Caco-2 (cell line): ENCODE measurements at places on chromosomes 1 and 21.

GRCh38 chr1:157721985-157722384 is 21.4 kb upstream of the FCRL3 start:
- no peak for DNase-seq

DNA sequence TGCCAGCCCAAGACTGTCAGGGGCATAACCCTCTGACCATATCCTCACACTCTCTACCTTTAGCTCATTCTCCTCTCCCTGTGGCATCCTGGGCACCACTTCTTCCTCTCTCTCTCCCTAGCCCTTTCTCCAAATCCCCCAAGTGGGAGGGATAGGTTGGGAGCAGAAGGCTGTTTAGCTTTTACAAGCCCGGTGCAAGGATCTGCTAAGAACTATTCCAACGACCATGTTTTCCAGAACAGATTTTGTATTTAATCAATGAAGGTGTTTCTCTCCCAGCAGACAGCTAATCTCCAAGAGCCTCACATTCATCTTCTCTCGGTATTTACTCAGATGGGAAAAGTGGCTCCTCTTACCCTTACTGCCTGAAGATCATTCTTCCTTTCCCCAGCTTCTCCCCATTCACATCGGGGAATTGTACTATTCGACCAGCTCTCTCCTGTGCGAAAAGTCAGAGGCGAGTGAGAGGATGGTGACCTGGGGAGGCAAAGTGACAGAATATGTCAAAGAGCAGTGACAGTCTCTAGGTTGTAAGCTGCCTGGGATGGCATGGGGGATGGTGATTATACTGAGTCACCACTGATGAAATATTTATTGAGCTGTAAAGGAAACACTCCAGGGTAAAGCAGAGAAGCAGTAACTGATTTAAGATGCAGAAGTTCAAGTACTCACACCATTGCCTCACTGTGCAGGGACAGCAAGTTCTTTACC is 47.0 kb upstream of the RBM15 start:
- DNase-seq: no peak

GRCh38 chr1:5690898-5691297 is 301.3 kb downstream of the NPHP4 start:
- no peak for DNase-seq

DNA sequence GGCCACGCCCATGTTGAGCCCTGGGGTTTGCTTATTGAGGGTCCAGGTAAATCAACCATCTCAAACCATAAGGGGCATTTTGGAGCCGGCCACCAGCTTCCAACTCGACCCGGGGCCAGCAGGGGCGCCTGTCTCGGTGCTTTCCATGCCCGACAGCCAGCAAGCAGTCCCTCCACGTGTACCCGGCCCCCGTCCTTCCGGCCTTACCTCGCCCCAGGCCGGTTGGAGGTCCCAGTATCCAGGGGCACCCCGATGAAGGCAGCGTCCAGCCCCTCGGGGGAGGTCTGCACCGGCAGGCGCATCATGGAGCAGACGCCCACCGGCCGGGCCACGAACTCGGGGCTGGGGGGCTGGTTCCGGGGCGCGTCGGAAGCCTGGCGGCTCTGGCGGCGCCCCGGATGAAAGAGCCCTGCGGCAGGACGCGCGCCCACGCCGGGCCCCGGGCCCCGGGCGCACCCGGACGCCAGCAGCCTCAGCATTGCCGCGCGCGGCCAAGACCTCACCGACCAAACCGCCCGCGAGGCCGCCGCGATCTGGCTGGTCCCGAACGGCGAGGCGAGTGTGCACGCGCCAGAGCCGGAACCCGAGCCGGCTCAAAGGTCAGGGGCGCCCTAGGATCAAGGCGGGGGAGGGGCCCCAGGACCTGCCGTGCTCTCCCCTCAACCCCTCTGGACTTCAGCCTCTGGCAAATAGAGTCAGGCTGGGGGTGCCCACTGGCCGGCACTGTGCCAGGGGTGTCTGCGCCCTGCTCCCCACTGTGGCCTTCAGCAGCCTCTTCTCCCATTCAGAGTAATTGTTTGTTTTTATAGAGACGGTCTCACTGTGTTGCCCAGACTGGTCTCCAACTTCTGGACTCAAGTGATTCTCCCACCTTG is at the start of gene AGMAT:
AGMAT (minus strand) TSS at position 563 of the 875 bp plus-strand sequence; CDS start at position 479, 84 bp downstream.
- DNase-seq: peak; percentile 81

- DNase-seq: no peak
Measured at GRCh38 chr1:168742386-168742785, 13.4 kb upstream of the DPT start.

- no peak for DNase-seq
Measured at GRCh38 chr1:180936110-180937011, 23.7 kb downstream of the KIAA1614 start.

- no peak for DNase-seq
Measured at GRCh38 chr1:6086762-6087376, 41.2 kb downstream of the KCNAB2 start.

GRCh38 chr1:207987164-207987563 is 76.2 kb upstream of the CD34 start:
- DNase-seq: no peak

DNA sequence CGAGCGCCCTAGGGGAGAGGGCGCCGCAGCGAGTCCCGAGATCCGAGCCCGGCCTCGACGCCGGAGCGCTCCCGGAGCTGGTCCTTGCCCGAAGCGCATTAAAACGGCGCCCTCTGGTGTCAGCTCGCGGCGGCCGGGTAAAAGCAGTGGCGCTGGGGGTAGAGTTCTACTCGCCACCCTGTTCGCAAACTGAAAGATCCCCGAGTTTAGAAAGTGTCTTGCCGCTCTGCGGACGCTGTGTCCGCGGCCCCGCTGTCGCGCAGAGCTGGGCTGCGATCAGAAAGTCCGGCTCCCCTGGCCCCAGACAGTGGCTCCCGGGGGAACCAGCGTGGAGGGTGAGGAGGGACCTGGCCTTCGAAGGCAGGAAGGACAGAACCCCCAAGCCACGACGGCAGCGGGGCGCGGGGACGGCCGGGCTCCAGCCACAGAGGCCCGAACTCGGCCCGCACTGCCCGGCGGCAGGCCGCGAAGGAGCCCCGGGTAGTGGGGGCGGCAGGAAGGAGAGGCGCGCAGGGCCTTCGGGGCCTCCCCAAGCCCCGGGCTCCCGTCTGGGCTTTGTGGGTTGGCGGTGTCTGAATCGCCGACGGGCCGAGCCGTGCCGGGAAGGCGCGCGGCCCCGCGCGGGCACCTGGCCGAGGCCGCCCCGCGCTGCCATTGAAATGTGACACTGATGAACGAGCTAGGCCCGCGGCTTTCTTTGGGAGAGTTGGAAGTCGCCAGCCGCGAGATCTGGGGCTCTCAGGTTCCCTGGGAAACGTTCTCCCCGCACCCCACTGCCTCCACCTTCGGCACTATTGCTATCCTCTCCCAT is 39.1 kb upstream of the NFIA start:
- peak; percentile 32 for DNase-seq

DNA sequence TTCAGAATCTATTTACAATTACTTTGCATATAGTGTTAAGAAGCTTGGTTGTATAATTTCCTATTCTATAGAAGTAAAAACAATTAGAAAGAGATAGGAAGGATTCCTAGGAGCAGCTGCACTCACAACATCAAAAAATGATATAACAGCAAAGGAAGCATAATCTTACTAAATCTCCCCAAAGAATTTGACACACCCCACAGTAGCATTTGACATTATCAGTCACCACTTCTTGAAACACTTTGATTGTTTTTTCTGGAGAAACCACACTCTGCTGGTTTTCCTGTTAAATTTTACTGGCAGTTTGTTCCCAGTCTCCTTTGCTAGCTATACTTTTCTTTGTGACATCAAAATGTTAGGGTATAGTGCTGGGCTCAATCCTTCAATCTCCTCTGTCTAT is 100.8 kb upstream of the KIAA1614 start:
- no peak for DNase-seq

DNA sequence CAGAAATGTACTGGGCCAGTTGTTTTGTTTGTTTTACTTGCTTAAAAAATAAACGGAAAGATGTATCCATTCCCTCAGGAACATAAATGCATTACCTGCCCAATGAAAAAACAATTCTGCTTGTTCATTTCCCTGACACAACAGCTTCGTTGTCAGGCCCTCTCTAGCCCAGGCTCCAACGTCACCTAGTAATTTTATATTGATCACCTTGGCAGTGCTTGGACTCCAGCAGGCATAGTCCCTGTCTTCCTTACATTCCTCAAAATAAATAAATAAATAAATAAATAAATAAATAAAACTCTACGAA is 1.2 kb downstream of the CEP170 start:
- no peak for DNase-seq

DNA sequence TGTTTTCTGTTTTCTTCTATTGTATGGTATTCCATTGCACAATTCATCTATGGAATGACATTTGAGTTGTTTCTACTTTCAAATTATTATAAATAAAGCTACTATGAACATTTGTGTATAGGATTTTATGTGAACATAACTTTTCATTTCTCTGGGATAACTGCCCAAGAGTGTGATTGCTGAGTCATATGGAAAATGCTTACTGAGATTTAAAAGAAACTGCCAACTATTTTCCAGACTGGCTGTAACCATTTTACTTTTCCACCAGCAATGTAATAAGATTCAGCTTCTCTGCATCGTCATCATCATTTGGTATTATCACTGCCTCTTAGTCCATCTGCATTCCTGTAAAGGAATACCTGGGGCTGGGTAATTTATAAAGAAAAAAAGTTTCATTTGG is 779.6 kb upstream of the PRMT6 start:
- DNase-seq: no peak

DNA sequence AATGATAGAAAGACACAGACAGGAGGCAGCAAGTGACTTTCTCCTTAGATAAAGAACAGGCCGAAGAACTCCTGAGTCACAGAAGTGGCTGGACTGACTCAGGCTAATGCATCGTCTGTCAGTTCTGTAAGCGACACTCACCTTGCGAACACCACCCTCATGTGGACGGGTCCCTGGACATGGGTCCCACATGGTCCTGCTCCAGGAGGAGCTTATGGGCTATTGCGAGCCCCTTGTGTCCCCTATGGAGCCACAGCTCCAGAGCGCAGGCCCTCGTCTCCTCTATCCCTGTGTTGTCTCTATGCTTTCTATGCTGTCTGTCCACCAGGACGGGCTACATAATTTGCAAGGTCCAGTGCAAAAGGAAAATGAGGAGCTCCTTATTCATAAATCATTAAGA is 85.8 kb downstream of the TRABD2B start:
- no peak for DNase-seq

- no peak for DNase-seq
Measured at GRCh38 chr1:227429447-227430359, 111.4 kb upstream of the CDC42BPA start.

GRCh38 chr1:210951279-210951678 is 182.7 kb downstream of the KCNH1 start:
- DNase-seq: no peak

DNA sequence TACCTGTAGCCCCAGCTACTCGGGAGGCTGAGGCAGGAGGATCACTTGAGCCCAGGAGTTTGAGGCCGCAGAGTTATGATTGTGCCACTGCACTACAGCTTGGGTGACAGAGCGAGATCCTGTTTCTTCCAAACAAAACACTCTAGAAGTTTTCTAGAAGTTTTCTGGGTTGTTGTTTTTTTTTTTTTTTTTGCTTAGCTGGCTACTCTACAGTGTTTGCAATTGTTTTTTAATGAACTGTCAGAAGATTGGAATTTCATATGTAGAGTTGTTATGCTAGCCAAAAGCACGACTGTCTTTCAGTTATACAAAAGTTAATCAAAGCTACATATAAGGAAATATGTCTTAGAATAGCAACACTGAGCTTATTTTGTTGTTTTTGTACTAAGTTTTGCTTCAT is 30.9 kb upstream of the NEXN start:
- no peak for DNase-seq

DNA sequence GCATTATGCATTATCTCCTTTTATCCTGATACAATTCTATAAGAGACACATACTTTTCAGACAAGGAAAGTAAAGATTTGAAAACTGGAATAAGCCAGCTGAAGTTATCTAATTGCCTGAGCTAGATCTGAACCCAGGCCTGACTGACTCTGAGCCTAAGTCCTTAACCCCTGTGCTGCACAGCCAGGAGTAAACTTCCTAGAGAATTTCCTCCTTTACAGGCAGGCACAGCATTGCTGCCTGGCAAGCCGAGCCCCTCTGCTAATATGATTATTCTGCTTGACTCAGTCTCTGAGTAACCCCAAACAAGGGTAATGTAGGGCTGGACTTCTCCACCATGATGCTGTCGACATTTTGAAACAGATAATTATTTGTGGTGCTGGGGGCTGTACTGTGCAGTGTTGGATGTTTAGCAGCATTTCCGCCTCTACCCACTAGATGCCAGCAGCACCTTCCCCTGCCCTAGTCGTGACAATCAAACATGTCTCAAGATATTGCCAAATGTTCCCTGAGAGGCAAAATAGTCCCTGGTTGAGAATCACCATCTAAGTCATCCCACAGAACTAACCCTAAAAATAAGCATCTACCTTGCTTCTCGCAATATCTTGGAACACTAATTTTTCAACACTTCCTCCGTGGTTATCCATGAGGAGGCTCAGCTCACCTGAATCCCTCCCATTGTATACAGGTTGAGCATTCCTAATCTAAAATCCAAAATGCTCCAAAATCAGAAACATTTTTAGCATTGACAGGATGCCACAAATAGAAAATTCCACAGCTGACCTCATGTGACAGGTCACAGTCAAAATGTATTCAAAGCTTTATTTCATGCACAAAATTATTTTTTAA is 18.5 kb downstream of the CAMK1G start:
- DNase-seq: peak; percentile 47

GRCh38 chr21:29164323-29164942 is 34.0 kb downstream of the MAP3K7CL start:
- DNase-seq: no peak

DNA sequence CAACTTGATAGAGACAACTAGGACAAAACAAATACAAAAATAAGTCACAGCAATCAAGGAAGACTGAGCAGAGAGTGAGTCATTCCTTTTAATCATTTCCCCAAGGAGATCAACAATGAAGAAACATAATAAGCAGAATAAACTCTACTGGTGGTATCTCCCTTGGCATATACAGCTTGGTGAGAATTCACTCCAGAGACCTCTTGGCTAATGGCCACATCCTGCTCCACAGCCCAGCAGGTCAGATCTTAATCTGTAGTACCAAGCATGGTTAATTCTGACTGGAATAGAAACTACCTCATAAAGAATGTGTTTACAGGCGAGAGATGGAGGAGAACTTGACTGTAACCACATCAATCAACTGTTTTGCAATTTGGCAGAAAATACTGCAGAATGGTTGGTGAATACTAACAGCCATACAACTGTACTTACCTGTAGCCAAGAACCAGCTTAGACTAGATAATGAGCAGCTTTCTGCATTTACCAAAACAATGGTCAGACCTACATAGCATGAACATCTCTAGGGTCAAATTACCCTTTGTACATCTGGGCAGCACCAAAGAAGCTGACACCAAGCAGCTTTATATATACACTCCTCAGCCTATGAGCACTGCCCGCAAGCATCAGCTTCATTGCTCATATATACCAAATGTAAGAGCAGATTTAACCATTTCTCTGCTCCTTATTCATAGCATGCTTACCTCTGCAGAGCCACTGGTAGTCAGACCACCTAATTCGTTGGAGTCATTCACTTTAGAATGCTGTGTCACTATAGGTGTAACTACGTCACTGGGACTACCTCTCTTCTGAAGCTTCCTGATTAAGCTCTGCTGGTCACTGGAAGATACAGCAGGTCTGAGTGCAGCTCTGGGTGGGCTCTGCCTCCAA is 51.0 kb downstream of the KIAA0319L start:
- DNase-seq: no peak
